ENCODE measurements at places on chromosomes 7 and 10. TPM values are rescaled to one million over a fixed set of nuclear protein-coding genes. Genes with fewer than 3 reads are reported as not detected.

The ZNF853 gene
- total RNA-seq, result 1.9 TPM

The ACSM6 gene
- total RNA-seq, result not detected

The PANK1 gene
- 5.4 TPM for total RNA-seq

The HOXA10 gene
- 9.0 TPM for total RNA-seq

The TLX1 gene
- total RNA-seq, result not detected

The ADAM8 gene
- total RNA-seq, result 2.2 TPM

The PIK3AP1 gene
- 0.36 TPM for total RNA-seq

The P4HA1 gene
- 21.8 TPM for total RNA-seq

The VWA2 gene
- not detected for total RNA-seq

The CH25H gene
- 0.09 TPM for total RNA-seq

The PDE6C gene
- total RNA-seq, result not detected
